ENCODE measurements at places on chromosomes 16 and 17.

DNA sequence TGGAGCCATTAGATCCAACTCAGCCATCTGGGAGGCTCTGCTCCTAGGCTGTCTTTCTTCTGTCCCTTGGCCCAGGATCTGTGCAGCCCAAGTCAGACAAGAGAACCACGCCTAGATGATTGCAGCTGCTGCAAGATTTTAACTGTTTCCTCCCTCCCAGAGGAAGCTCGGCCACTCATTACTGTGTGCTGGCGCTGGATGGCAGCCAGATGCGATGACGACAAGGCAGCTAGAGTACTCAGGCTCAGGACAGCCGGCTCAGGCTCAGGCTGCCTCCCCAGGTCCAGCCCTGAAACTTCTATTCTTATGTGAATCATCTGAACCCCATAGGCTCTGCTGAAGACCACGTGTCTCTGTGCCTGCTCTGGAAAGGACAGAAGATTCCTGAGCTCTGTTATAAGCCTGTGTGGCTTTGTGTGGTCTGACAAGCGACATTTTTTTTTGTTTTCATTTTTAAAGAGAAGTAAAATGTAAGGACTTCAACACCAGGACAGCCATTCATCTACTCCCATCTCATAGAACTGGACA is 32.1 kb upstream of the FBXW10B start:
- peak; percentile 95 for DNase-seq

DNA sequence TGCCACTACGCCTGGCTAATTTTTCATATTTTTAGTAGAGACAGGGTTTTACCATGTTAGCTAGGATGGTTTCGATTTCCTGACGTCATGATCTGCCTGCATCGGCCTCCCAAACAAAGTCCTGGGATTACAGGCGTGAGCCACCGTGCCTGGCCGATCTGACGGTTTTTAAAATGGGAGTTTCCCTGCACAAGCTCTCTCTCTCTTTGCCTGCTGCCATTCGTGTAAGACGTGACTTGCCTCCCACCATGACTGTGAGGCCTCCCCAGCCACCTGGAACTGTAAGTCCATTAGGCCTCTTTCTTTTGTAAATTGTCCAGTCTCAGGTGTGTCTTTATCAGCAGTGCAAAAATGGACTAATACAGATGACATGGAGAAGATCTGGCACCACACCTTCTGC is 4.7 kb upstream of the FLCN start:
- DNase-seq: no peak

- DNase-seq: no peak
These were observed 275.8 kb downstream of the FOXL1 start for GRCh38 chr16:86854058-86854621.

DNA sequence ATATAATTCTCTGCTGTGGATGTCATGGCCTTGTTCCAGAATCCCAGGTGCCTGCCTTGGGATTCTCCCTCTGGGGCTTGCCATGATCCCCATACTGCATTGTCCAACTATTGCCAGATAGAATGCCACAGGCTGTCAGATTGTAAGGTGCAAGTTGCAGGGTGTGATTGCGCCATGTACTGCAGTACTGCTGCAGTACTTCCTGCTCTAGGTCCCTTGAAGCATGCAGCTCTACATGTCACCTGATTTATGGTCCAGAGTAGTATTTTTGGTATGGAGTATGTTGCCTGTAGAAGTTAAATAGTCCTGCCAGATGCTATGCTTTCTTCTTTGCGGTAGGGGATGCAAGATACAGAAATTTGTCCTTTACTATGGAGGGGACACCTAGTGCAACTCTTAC is 7.0 kb upstream of the SLFN5 start:
- no peak for DNase-seq

DNA sequence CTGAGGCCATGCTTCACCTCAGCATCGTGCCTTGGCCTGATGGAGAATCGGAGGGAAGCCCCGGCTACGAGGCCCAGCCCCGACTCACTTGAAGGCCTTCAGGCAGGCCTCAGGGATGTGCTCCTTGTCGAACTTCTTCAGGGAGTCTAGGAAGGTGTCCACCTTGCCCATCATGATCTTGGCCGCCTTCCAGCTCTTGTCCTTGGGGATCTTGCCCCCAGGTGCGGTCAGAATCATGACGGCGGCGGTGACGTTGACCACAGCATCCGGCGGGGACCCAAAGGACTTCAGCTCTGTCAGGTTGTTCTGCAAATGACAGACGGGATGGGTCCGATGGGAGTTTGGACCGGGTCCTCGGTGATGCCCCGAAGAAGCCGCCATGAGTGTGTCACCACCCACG is 81.2 kb downstream of the PGS1 start:
- no peak for DNase-seq

GRCh38 chr17:61218438-61218837 is 181.2 kb upstream of the TBX2 start:
- no peak for DNase-seq

DNA sequence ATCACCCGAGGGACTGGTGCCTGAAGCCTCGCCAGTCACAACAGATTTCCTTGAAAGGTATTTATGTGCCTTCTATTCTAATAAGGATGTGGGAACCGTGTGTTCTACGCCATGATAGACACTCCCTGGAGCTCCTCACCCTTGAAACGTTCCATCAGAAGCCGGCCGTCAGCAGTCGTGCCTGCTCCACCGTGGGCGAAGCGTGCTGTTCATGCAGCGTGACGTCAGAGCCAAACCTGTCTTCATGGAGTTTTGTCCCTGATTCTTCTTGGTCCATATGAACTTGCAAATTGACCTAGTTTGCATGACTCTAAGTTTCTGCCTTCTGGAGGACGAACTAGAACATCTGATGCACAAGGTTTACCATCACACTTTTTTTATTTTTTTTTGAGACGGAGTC is 4.5 kb upstream of the PPP1R27 start:
- no peak for DNase-seq

DNA sequence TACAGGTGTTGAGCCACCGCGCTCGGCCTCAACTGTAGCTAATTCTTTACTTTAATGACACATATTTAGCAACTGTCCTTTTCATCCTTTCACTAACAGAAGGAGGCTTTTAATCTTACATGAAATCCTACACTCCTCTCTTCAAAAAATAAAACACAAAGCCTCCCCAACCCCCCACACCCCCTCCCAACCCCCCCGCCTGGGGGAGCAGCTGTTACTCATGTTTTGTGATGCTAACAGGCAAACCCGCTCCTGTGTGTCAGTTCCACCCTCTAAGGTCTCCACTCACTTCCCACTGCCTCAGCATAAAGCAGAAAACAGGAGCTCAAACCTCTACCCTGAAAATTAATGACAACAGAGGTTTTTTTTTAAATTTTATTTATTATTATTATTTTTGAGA is 55.4 kb upstream of the SLC25A19 start:
- DNase-seq: no peak

DNA sequence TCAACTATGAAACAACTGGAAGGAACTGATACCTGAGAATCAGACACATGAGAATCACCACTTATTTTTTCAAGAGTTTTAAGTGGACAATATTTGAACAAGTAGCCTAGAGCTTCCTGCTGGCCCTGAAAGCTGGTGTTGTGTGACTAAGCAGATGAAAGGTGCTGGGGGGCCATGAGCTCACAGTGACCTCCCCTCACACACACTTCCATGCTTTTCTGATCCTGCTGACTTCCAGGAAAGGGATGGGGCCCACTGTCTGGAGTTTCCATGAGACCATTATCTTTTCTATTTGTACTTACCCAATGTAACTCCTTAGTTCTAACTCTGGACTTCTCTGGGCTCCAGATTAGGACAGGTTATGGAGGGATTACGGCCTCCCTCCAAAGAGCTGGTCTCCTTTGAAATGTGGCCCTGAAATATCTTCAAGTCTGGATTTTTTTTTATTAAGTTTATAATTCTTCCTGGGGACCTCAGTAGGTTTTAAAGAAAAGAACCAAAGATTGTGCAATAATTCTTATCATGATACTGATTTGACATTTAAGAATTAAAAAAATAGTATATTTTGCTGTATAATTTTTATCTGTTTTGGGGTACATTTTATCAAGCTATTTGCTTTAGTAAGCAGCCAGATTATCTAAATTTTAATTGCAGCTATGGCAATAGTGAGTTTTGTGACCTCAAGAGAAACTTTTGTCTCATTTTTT is 4.9 kb downstream of the CAPNS2 start:
- DNase-seq: no peak

- DNase-seq: no peak
These were observed 34.4 kb downstream of the C16orf78 start for GRCh38 chr16:49407873-49408550.

DNA sequence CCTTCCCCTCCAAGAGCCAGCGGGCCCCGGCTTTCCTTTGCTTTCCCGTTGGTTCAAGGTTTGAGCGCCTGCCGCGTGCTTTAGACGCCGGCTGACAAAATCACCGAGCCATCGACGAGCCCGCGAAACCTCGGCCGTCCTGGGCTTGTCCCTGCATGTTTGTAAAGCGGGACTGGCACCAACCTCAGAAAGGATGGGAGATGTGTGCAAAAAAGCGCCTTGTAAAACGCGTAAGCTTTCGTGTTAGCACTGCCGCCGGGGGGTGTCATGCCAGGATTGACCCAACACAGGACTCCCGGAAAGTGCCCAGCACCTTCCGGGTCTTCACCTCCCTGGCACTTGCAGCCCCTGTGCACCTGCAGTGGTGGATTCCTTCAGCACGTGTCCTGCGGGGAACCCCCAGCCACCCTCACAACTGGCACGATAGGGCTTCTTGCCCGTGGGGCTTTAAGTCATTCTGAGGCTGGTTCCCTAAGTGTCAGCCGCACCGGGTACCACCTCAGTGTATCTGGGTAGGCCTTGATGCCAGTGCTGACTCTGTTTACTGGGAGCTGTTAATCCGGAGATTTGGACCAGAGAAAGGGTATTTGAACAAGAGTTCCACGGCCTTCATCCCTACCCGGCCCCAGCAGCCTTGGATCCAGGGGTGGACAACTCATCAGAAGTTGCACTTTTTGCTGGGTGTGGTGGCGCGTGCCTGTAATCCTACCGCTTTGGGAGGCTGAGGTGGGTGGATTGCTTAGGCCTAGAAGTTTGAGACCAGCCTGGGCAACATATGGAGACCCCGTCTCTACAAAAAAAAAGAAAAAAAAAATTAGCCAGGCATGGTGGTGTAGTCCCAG is 817 bp downstream of the NDUFAF8 start:
- no peak for DNase-seq

DNA sequence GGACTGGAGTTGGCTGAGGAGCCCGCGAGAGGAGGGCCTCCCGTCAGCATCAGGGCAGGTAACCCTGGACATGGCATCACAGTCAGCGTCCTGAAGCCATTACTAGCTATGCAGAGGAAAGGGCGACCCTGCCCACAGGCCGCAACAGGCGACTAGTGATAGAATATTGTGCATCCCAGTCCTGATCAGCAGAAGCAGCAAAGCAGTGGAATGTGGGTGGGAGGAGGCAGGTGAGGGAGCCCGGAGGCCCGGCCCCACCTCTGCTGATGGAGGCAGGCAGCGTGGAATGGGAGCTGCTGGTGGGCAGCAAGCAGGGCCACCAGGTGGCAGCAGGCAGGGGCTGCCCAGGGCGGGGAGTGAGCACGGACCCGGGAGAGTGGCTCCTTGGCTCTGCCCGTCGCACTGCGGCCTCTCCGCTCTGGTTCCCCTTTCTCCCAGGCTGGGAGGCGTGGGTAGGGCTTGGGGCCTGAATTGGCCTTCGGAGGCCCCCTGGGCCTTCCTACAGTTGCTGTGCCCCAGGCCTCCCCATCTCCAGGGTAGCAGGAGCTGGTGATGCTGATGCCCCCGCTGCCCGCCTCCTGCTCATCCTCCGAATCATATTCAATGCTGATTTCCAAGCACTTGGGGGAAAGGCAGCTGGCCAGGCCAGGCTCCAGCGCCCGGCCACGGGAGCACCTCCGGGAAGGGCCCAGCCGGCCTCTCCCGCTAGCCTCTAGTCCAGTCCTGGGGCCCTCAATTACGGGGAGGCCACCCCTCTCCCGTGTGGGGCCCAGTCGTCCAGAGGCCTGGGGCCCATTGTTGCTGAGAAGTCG is 20.2 kb downstream of the TSPOAP1 start:
- peak; percentile 75 for DNase-seq

DNA sequence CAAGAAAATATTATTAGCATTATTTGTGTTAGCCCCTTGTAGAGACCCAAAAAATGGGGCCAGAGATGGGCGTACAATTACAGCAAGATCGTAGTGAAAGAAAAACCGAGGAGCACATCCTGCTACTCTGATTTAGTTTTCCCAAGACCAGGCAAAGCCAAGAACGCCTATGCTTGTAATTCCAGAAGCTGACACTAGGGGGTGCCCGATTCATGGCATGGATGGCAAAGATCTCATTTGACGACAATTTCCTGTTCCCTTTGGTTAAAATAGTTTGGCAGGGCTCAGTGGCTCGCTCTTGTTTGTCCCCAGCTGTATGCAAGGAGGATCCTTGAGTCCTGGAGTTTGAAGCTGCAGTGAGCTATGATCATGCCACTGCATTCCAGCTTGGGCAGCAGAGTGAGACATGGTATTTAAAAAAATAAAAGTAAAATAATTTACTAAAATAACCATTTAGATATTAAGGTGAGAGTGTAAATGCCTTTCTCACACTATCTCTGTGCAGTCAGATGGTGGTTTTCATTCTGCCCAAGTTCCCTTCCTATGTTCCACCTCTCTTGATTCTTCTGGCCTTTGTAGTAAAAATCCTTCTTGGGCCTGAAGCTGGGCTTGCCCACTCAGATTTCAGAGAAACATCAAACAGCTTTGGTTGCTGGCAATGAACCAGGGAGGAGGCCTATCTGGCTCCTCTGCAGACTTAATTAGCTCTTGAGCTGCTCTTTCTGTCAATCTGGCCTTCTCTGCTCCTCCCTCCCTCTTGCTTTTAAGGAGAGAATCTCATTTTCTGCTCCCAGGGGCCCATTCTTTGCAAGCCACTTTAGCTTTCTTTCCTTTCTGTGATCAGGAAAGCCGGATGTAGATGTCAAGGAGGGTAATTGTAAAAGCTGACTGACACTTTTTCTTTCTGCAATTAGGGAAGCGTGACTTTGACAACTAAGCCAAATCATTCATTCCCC is 31.2 kb downstream of the TMEM238L start:
- no peak for DNase-seq

- DNase-seq: no peak
These were observed 47.2 kb upstream of the ACSF3 start for GRCh38 chr16:89046491-89046890.

GRCh38 chr17:77879896-77880280 is 78.6 kb upstream of the TNRC6C start:
- no peak for DNase-seq

DNA sequence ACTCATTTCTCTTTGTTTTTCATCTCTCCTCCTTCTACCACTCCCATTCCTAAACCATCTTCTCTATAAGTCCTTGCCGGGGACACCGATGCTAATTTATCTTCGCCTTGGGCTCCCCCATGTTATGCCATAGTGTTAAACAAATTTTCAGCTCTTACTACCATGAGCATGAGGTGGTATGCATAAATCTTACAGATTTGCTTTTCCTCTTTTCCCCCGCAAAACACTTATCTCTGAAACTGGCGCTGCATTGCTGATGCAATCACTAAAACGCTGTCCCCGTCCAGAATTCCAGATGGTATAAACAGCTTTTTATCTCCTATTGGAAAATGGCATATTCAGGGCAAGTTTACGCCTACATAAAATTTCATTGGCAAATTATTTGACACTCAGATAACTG is 673.6 kb upstream of the CDH8 start:
- no peak for DNase-seq

Data from esophagus muscularis mucosa (tissue), 4 donors.